ENCODE measurements at places on chromosomes 7 and 10. TPM values are rescaled to one million over a fixed set of nuclear protein-coding genes. Genes with fewer than 3 reads are reported as not detected.

DNA sequence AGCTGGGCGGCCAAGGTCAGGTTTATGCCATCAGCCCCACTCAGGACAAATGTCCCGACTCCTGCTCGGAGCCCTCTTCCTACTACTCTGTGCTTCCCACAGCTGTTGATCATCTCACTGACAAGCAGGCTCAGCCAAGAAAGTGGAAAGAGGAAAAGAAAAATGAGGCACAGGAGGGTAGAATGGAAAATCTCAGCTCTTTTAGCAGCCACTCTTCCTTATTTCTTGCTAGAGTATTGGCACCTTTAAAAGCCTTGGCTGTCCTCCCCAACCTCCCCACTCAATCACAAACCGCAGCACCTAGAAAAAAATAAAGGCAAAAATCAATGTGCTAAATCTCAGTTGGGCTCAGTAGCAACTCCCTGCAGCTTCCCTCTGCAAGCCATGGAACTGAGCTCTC, 35.3 kb upstream of the AGK start:
- no peak overlapping the region for H3K4me3 ChIP-seq
- DNase-seq: no peak
- H3K4me1 ChIP-seq: peaks cover 16% of the 10 kb centered on the region
- H3K27ac ChIP-seq: no peak overlapping the region
- peaks cover 15% of the 10 kb centered on the region for H3K27me3 ChIP-seq

DNA sequence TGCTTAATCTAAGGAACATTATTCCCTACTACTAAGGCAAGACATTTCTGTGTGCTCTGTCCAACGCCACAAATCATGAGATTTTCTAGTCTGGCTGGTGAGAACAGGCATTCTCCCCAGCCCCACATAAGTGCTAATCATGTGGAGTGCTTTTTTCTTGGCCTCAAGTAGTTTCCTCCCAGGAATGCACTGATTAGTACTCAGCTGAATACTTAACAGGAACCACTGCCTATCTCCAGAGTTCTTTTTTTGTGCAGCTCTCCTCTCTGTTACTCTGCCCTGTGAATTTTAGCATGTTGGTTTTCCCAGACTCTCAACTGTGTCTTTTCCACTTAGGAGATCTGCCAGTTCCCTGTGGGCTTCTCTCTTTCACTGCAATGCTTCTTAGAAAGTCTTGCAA, 1098.5 kb upstream of the LRRTM3 start:
- H3K4me3 ChIP-seq: no peak overlapping the region
- no peaks in the 10 kb centered on the region for H3K36me3 ChIP-seq
- no peak overlapping the region for H3K27ac ChIP-seq
- no peaks in the 10 kb centered on the region for H3K27me3 ChIP-seq

UCMA gene
- polyA plus RNA-seq: not detected

DNA sequence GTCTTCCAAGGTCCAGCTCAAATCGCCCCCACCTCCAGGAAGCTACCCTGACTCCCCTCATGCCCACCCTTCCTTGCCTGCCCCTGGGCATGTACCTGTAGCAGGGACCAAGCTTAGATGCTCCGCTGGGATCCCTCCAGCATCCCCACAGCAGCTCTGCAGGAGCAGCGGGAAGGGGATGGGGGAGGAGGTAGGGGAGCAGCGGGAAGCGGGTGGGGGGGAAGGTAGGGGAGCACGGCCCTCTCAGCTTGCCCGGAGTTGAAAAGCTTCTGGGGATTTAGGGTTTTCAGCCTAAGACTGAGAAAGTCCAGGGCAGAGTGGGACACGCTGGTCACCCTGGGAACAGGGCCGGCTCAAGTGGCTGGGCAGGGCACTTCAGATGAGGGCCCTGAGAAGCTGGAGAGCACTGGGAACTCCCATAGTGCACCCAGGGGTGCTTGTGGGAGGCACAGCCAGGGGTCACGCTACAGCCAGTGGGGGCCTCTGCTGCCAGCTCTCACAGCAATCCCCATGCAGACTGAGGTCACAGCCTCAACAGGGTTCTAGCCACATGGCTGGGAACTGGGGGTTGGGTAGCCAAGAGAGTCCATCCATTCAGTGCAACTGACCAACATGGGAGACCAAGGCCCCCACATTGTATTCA, 13.4 kb downstream of the WDR86 start:
- H3K36me3 ChIP-seq: no peaks in the 10 kb centered on the region
- H3K4me1 ChIP-seq: peaks cover 1% of the 10 kb centered on the region
- no peak overlapping the region for H3K27ac ChIP-seq
- H3K27me3 ChIP-seq: peaks cover 5% of the 10 kb centered on the region

DNA sequence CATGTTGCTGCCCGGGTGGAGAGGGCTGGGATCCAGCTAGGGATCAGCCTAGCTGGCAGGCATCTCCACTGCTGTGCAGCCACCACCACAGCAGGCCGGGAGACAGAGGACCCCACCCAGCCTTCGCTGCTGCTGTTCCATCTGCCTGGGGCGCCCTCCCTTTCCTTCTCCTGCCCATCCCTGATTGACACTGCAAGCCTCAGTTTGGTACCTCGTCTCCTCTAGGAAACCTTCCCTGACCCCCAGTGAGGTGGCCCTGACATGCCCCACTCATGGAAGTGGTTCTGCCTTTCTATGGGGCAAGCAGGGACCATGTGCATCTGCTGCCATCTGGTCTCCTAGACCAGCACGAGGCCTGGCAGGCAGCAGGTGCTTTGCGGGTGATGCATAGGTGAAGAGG, 30.4 kb upstream of the DPYSL4 start:
- no peak overlapping the region for H3K27ac ChIP-seq
- H3K36me3 ChIP-seq: no peaks in the 10 kb centered on the region
- peaks cover 22% of the 10 kb centered on the region for H3K27me3 ChIP-seq
- DNase-seq: no peak
- H3K4me1 ChIP-seq: peaks cover 29% of the 10 kb centered on the region

MYOF gene
- not detected for polyA plus RNA-seq

GRCh38 chr7:18386607-18387006, 108.9 kb upstream of the HDAC9 start:
- no peak overlapping the region for H3K4me3 ChIP-seq
- H3K27ac ChIP-seq: no peak overlapping the region
- peaks cover 22% of the 10 kb centered on the region for H3K4me1 ChIP-seq
- no peak for DNase-seq

DNA sequence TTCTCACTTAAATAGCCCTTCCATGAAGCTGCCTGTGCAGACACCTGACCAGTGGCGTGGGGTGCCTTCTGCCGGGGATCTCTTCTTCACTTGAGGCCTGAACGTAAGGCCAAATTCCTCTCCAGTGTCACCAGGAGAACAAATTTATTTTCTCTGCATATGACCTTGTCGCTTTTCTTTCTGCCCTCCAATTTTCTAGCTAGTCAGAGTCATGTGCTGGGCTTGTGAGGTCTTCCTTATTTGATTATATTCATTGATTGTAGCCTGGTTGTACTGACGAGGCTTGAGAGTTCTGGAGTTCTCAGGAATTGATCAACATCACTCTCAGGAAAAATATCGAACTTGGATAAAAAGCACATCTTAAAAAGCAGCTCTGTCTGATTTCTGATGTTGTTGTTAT, 255.7 kb downstream of the BUB3 start:
- no peak for DNase-seq
- peaks cover 2% of the 10 kb centered on the region for H3K27me3 ChIP-seq
- no peak overlapping the region for H3K27ac ChIP-seq
- no peak overlapping the region for H3K4me3 ChIP-seq
- H3K36me3 ChIP-seq: no peaks in the 10 kb centered on the region
- H3K4me1 ChIP-seq: no peaks in the 10 kb centered on the region

SDK1 gene
- not detected for polyA plus RNA-seq

AGAP3 gene
- 2.8 TPM for polyA plus RNA-seq
